ENCODE measurements at places on chromosomes 6 and 20.

- no peak for DNase-seq
Measured at GRCh38 chr6:139500977-139501376, 126.5 kb upstream of the CITED2 start.

DNA sequence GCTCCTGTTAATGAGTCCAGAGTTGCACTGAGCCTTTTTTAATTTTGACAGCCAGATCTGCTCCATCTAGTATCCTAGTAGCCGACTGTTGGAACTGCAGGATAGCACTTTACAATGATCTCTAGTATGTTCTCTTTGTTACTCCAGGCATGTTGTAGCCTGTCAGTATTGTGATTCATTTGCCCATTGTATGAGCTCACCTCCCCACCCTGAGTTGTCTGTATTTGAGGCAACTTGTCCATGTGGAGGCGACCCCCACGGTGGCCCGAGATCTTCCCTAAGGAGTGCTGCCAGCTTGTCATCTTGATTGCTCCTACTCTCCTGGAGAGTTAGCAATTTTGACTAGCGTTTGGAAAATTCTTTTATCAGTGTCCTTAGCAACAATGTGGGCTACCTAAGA lies 67.2 kb downstream of the DHX35 start:
- no peak for DNase-seq

DNA sequence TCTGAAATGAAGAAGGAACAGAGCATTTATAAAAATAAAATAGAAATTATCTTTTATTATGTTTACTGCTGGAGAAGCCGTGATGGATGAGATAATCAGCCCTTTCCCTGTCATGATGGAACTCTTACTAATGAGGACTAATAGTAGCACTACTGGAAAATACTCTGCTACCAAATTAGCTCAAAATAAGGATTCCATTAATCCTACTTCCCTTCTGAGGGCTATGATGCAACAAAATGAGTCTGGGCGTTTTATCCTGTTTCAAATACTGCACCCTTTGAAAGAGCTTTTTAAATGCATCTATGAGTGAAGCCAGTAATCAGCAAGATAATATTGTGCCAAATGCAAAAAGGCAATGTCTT lies 59.3 kb upstream of the CARMIL1 start:
- no peak for DNase-seq

GRCh38 chr6:113824411-113824810 lies 32.7 kb upstream of the MARCKS start:
- no peak for DNase-seq

DNA sequence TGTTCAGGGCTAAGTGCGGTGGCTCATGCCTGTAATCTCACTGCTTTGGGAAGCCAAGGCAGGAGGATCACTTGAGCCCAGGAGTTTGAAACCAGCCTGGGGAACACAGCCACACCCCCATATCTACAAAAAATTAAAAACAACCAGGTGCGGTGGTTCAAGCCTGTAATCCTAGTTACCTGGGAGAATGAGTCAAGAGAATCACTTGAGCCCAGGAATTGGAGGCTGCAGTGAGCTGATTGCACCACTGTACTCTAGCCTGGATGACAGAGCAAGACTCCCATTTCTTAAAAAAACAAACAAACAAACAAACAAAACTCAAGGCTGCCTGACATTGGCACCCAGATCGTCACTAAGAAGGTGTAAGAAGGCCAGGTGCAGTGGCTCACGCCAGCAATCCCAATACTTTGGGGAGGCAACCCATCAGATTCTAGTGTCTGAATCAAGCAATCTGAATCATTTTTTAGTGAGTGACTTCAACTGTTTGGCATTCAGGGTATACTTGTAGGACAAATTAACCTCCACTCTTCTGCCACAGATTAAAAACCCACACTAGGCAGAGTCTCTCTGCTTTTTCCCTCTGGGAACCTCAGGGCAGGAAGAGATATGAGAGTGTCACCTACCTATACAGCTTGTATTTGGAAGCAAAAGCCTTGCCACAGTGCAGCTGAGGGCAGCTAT lies 6.1 kb downstream of the PLAGL2 start:
- no peak for DNase-seq

- no peak for DNase-seq
Measured at GRCh38 chr6:75143191-75143590, 62.7 kb downstream of the COL12A1 start.

DNA sequence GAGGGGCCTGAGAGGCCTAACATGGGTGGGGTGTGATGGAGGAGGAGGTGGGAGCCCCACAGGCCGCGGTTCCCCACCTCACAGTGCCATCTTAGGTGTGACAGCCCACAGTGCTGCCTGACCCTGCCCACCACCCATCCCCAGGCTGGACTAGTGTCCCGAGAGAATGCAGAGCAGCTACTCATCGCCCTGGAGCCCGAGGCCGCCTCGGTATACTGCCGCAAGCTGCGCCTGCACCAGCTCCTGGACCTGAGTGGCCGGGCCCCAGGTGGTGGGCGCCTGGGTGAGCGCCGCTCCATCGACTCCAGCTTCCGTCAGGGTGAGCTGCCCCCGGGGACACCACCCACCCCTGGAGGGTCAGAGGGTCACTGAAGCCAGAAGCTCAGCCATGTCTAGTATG lies 15.6 kb downstream of the HSPA12B start:
- DNase-seq: no peak

DNA sequence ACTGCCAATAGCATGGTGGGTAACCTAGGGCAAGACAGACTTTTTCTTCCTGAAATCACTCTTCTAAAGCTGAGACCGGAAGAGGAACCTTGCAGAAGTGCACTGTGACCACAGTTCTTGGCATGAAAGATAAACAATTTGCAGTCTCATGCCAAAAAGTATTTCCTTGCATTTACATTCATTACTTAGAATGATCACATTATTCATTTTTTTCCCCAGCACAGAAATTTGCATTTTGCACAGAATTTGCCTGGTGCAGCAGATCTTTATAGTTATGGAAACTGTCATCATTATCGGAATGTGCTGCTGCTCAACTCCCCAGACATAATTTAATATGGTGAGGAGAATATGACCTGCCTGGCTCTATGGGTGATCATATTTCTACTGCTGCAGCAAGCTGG lies 42.2 kb upstream of the EDN3 start:
- no peak for DNase-seq
